Stimulated activated CD4-positive, alpha-beta T cell treated with anti-CD3 and anti-CD28 coated beads, Interleukin-12 subunit alpha, Interleukin-12 subunit beta, amount 100 ng/mL, for 24 hours (primary cell): ENCODE measurements at places on chromosomes 2 and 18.

DNA sequence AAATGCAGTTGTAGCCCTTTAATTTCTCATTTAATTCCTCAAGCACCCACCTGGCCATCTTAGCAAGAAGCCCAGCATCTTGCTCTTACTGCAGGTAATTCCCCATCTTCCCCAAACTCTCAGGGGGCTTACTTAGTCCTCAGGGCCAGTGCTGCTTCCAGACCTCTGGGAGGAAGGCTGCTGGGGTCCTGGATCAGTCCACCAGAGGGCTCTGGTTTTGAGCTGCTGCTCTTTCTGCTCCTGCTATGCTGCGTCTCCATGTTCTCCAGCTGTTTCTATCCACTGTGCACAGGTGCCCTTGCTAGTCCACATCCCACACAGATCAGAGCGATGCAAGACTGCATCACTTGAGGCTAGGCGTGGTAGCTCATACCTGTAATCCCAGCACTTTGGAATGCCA lies 34.5 kb upstream of the TMEM87B start:
- no peak for DNase-seq

DNA sequence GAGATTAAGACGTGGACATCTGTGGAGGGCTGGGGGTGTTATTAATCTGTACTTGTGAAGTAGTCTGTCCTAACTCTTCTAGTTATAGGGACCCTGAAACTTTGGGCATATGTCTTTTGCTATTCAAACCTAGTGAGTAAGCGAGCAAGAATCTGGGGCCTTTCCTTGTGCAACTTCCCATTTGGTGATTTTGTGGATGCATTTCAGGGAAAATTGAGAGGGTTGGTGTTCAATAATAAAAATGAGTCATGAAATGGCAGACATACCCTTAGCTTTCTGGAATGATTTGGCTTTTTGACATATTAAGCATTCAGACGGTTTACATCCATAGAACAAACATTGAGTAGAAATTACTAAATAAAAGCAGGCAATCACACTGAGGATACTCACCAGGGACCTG lies 17.0 kb downstream of the COL4A4 start:
- DNase-seq, result no peak

DNA sequence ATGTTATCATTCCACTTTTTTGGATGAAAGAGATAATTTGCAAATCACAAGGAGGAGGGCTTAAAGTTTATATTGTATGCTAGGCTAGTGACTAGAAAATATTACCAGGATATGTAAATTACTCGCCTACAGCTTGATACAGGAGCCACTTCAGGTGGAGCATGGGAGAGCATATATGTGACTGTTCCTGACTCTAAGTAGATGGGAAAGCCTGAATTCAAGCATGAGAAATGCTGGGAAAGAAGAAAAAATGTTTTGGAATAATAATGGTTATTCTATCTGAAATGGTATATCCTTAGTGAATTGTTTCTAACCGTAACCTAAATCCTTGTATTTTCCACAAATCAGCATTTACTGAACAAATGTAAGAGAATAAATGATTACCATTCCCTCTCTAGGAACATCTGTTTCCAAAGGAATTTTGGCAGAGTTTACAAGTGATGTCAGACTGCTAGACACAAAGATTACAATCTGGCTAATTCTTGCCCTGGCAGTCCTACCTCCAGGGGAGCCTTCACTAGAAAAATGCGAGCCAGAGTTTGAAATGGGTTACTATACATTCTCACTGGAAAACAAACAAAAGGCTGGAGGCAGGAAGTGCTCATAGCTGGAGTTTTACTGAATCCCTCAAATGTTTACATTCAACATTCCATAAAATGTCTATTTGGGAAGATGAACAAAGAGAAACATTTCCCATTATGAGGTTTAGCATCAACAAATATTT lies 129.4 kb upstream of the MAPRE2 start:
- no peak for DNase-seq

DNA sequence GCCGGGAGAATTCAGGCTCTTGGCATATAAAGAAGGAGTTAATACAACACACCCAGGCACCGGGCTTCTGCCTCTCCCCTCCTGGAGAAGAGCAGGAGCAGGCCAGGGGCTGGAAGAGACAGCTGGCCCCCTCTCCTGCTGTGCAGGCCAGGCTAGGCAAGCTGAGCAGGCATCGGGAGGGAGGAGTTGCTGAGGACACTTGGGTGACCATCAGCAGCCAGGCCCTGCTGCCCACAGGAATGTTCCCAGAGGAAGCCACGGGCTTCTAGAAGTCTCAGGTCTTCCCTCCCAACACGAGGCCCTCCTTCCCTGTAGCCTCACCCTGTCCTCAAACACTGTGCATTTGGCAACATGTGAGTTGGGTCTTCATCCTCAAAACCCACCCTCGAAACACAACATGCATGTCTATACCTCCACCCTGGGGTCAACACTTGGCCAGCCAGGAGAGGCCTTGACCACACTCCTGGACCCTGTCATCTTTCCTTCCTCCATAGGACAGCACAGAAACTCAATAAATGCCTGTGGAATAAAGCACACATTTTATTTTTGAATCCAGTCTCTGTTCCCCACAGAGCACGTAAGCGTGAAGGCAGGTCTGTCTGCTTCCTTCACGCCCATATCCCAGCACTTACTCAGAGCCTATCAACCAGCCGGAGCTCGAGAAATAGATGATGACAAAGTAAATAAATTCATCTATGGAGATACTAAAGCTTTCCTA lies 433.8 kb upstream of the ID2 start:
- DNase-seq, result no peak
